ENCODE measurements at places on chromosomes 16 and 17.

DNA sequence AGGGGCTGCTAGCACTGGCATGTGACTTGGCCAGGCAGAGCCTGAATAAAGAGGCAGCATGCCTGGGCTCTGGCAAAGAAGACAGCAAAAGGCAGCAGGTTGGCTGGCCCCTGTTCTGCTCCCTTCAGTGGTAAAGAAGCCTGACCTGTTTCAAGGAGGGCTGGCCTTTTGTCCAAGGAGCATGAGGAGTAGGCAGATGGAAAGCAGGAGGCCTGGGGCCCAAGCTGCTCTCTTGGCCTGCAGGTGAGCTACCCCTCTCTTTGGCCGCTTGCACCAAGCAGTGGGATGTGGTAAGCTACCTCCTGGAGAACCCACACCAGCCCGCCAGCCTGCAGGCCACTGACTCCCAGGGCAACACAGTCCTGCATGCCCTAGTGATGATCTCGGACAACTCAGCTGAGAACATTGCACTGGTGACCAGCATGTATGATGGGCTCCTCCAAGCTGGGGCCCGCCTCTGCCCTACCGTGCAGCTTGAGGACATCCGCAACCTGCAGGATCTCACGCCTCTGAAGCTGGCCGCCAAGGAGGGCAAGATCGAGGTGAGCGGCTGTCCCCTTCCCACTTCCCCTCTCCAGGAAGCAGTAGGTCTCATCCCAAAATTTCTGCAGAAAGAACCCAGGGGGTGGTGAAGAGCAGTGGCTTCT lies 8.0 kb downstream of the TRPV2 start:
- no peak for DNase-seq

- DNase-seq: no peak
These were observed 240.8 kb downstream of the C16orf95 start for GRCh38 chr16:87076331-87076949.

GRCh38 chr16:9580025-9580424 lies 488.6 kb downstream of the HAPSTR1 start:
- no peak for DNase-seq

DNA sequence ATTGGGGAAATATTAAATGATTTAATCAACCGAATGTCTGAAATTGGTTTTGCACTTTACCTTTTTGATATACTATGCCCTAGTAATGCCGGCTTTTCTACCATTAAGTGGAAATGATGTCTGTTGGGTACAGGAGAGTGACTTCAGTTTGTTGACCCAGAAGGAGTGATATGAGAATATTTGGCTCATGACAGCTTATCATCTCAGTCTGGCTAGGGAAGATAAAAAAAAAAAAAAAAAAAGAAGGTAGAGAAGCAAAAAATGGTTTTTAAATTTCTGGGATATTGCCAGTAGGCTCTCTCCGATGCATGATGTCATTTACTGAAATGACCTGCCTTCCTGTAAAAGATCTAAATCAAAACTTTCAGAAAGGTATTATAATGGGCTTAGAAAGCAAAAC lies 69.0 kb downstream of the CNTNAP4 start:
- no peak for DNase-seq

- no peak for DNase-seq
These were observed 21.3 kb downstream of the DEF8 start for GRCh38 chr16:89969741-89970410.

GRCh38 chr16:789191-789850 lies 901 bp downstream of the CHTF18 start:
- no peak for DNase-seq

DNA sequence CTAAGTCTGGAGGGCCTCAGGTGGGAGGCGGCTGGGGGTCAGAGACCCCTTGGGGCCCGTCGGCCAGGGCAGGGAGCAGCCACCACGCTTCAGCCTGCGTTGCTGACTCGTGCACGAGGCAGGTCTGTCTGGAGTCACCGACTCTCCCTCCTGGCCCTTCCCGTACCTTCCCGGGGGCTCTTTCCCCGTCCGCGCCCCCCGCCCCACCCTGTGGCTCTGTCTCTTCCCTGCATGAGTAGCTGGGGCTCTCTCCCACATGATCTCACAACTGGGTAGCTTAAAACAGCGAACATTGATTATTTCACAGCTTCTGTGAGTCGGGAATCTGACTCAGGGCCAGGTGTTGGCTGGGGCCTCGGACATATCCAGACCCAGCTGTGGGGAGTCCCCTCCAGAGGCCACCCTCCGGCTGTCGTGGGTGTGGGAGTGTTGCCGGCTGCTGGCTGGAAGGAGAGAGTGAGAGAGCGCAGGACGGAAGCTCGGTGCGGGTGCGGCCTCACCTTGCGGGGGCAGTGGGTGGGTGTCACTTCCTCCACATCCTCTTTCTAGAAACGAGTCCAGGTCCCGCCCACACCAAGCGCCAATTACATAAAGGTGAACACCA lies 17.3 kb downstream of the BAHCC1 start:
- no peak for DNase-seq

DNA sequence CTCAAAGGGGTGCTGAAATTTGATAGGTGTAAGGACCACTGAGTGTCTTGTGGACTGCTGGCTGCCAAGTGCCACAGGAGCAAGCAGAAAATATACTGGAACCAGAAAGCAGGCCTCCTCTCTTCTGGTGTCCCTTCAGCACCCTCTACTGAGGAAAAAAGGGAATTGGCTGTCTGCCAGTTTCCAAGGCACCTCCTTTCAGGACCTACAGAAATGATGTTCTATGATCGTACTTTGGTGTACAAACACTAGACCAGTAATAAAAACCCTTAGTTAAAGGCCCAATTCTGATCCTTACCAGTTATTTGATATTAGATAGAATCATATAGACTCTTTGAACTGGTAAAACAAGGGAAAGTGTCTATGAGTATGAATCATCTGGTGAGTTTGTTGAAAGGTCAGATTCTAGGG lies 35.8 kb upstream of the BCAS3 start:
- peak; percentile 71 for DNase-seq

DNA sequence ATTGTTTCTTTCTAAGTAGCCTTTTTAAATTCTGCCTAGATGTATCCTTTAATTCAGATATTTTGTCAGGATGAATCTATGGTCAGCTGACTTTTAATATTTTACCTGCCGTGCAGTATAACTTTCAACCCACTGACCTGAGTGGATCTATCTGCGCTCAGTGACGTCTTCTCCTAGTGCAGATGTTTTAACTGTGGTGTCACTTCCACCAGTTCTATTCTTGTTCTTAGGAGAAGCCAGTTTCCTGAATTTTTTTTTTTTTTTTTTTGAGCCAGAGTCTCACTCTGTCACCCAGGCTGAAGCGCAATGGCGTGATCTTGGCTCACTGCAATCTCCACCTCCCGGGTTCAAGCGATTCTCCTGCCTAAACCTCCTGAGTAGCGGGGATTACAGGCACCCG lies 5.0 kb upstream of the TM4SF5 start:
- no peak for DNase-seq

DNA sequence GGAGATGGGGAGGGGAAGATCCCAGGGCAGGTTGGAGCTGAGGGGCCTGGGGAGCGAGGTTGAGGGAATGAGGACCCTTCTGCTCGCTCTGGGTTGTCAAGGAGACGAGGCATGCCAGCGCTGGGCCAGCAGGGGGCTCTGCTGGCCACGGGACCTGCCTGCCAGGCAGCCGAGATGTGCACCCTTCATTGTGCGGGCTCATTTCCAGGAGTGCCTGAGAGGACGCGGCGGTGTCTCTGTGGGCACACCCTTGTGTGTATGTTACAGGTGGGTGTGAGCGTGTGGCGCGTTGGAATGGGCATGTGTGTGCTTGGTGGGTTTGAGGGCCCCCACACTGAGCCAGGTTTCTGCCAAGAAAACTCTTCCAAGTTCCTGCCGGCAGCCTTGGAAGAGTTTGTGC lies 15.9 kb downstream of the ARHGAP23 start:
- peak; percentile 82 for DNase-seq

- DNase-seq: no peak
These were observed 119.6 kb downstream of the MAF start for GRCh38 chr16:79480929-79481328.

GRCh38 chr17:57375770-57376225 lies 119.5 kb downstream of the MSI2 start:
- DNase-seq: no peak

- DNase-seq: no peak
These were observed 34.2 kb upstream of the ATP2A3 start for GRCh38 chr17:3998436-3998835.

DNA sequence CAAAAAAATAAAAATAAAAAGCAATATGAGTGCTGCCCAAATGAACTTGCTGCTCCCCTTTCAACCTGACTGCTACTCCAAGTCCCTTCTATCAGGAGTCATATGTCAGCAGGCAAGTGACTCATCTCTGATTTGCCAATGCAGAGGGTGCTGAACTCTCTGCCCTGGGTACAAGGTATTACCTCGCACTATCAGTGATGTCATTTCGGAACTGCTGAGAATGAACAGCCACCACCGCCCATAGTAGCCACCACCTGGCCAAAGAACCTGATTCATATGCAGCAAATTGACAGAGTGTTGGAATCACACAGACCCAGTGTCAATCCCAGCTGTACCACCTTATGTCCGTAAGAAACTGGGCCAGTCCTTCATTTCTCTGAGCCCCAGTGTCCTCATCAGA lies 31.2 kb downstream of the LYRM9 start:
- DNase-seq: no peak

DNA sequence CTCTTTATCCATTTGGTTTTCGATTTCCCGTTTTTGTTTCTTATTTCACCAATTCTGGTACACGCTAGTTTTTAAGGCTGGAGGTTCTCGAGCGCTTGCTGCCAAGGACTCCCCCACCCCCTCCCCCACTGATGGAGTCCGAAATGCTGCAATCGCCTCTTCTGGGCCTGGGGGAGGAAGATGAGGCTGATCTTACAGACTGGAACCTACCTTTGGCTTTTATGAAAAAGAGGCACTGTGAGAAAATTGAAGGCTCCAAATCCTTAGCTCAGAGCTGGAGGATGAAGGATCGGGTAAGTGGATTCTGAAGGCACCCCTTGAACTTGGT lies 825 bp downstream of the RPTOR start:
- no peak for DNase-seq

GRCh38 chr17:11242411-11242810 lies 1.4 kb downstream of the SHISA6 start:
- DNase-seq: no peak

GRCh38 chr16:56558024-56558747 lies 6.7 kb upstream of the MT4 start:
- DNase-seq: peak; percentile 89

DNA sequence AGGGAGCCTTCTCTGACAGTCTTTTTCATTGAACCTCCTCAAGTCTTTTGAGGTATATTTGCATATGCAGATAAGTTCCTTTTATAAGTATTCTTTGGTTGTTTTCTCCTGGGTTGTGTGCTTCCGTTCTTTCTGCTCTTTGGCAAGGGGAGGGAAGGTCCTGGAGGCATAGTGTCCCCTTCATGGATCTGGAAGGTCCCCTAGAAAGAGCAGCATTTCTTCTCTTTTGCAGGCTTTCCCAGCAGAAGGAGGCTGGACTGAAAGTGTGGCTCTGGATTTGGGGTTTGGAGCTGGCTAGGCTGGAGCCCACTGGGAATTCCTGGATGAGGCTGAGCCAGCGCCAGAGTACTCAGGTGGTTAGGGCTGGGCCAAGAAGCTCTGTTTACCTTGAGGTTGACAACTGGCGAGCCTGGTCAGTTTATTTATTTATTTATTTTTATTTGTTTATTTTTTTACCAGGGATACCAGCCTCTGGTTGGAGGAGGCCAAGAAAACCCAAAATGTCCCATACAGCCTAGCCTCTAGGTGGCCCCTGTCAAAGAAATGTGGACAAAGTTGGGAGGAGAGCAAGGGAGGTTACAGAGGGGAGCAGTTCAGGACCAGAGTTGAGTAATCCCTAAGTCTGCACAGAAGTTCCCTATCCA lies 5.4 kb upstream of the TOP2A start:
- no peak for DNase-seq

- DNase-seq: peak; percentile 69
These were observed 23.2 kb upstream of the CRYM start for GRCh38 chr16:21301168-21301894.

DNA sequence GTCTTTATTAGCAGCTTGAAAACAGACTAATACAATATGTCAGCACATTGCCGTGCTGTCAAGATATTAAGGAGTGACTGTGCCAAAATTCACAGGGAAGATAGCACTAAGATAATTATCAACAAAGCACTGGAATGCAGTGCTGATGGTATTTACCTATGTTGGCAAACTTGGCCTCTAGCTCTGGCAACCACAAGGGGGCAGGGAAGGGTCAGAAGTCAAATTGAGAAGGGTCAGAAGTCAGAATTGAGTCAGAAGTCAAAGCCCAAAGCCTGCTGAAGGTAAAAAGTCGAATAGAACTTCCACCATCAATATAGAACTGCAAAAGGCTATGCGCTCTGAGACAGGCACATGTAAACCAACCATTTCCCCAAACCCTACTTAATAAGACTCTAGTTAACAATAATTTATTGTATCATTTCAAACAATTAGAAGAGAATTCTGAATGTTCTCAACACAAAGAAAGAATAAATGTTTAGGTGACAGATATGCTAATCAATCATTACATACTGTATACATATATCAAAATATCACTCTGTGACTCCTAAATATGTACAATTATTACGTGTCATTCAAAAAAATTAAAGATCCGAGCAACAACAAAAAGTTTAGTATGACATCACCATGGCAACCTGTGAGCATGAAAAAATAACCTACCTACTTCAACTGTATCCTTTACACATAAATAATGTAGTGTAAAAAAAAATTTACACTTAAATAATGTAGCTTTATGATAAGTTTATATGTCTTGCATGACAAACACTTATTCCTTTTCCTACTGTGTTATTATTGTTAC lies 916.1 kb downstream of the KCNJ2 start:
- peak; percentile 9 for DNase-seq

GRCh38 chr17:73592501-73592961 lies 51.7 kb downstream of the SDK2 start:
- DNase-seq: peak; percentile 81

DNA sequence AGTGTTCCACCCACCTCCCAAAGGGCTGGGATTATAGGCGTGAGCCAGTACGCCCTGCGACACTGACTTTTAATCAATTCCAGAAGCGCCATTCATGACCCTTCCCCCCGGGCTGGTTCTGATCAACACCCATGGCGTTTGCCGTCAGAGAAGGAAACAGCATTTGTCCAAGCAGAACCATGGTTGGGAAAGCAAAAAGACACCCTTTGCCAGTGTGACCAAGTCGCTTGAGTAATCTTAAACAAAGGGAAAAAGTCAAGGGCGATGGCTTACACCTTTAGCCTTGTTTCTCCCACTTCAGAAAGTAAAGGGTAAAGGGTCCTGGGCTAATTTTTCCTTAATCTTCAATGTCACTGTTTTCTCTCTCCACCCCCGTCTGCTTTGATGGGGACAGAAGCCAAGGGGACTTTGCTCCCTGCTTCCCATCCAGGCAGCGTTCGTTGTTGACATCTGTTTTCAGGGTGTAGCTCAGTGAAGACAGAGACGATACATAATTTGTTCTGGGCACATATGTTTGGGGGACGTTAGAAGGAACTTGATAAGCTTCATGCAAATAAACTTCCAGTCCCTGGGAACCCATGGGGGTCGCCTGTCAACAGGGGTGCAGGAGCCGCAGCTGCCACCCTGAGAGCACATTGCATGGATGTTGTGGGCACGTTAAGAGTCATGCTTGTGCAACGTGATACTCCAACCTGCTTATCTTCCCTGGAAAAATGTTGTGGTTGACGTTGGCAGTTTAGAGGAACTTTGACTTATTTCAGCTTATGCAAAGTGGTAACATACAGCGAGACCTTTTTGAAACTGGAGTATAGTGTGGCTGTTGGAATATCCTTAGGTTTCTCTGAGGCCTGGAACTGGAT lies 50.6 kb upstream of the TANGO6 start:
- DNase-seq: no peak

Measured in AG08395 (cell line).